ENCODE measurements at places on chromosomes 5 and 9. TPM values are rescaled to one million over a fixed set of nuclear protein-coding genes. Genes with fewer than 3 reads are reported as not detected.

- no peak for DNase-seq
Observed at GRCh38 chr9:18594837-18595236, 120.9 kb downstream of the ADAMTSL1 start.

- no peak for DNase-seq
Observed at GRCh38 chr5:95591490-95591901, 28.4 kb upstream of the GPR150 start.

GRCh38 chr9:126531591-126531990 is 82.1 kb upstream of the LMX1B start:
- DNase-seq = no peak

DNA sequence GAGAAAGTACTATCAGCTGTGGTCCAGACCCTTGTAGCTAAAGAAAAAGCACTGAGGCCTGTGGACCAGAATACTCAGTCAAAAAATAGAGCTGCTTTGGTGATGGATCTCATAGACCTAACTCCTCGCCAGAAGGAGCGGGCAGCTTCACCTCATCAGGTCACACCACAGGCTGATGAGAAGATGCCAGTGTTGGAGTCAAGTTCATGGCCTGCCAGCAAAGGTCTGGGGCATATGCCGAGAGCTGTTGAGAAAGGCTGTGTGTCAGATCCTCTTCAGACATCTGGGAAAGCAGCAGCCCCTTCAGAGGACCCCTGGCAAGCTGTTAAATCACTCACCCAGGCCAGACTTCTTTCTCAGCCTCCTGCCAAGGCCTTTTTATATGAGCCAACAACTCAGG is 8.9 kb downstream of the RAB24 start:
- no peak for DNase-seq

The SLC4A9 gene
- total RNA-seq = 1.6 TPM

DNA sequence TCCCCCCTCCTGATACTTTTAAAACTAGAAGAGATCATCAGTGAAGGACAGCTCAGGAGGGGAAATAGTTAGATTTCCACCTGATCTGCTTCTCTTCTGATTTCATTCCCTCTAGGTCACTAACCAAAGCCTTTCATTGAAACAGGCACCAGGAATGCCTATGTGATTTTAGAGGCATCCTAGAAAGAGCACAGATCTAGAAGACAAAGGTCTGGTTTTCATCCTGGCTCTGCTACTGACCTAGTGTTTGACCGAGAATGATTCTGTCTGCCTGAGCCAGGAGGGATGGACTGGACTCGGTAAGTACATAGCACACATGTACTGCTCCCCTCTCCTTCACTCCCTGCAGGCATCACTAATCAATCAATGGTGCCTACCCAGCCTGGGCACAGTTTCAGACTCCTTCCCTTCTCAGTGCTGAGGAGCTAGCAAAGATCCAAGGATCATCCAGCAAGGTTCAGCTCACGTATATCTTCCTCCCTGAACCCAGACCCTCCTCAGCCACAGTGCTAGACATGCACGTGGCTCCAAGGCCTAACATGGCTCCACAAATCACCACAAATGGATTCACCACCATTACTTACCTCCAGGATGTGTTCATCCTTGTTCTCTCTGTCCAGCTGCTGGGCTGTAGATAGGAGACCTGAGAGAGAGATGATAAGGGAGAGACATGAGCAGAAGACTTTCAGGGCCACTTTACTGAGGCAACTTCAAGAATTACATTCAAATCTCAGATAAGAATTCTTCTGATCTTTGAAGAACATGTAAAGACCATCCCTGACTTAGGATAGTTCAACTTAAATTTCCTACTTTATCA is 35.2 kb downstream of the FAT2 start:
- DNase-seq = no peak

DNA sequence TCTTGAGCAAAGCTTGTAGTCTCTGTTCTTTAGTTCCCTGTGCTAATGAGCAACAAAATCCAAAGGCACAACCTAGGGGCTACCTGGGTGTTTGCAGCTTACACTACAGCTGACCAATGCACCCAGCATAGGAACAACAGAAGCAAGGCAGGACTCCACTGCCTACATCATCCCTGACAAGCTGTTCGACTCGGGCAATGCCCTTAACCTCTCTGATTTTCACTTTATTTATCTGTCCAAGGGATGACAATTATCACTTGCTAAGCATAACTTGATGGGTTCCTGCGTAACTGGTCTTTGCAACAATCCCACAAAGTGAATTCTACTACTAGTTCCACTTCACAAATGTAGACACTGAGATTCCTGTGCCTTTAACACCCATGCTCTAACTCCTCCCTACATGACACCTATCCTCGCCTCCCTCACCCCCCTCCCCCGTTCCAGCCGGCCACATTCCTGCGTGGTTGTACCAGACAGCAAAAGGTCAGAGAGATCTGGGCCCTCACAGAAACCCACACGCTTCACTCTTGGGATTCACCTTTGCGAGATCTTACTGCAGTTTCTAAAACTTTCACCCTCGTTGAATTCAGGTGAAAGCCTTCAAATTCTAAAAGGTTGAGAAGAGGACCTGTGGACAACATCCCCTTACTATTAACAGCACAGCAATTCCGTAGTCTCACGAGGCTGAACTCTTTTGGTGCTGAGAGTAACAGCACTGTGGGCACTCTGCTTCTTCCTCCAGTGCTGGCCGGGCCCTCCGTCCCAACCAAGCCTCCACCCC is 995 bp downstream of the IPPK start:
- peak; percentile 14 for DNase-seq

The TMEM167A gene
- total RNA-seq = 94.4 TPM

DNA sequence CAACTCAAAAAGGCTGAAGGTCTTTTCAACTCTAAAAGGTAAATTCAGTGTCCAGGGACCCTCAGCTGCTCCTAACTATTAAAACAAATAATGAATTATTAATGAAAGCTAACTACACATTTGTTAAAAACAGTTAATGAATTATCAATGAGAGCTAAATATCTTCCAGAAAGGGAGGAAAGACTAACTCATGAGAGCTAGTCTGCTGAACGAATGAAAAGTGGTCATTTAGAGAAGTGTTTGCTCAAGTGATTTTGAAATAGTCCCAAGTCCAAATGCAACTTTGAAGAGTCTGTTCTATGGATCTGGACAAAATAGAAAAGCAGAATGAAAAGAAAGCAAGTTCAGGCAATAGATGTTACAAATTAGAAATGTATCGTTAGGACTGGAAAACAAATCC is 133.9 kb upstream of the SPEF2 start:
- DNase-seq = no peak

DNA sequence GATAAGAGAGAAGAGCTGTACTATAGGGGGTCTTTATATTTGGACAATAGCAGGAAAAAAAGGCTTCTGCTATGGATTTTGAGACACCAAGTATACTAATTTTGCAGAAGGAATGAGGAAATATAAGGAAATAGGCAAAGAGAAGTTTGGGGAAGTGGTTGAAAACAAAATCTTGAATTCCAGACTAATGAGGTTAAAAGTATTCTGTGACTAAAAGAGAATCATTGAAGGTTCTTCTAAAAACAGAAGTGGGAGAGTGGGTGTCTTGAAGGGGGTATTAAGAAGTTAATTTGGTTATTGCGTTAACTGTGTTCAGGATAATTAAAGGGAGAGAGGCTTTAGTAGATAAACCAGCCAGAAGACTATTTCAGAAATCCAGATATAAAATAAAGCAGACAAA is 148.7 kb downstream of the RFK start:
- no peak for DNase-seq
